HepG2 (cell line): ENCODE measurements at places on chromosomes 7 and 10. TPM values are rescaled to one million over a fixed set of nuclear protein-coding genes. Genes with fewer than 3 reads are reported as not detected.

DNA sequence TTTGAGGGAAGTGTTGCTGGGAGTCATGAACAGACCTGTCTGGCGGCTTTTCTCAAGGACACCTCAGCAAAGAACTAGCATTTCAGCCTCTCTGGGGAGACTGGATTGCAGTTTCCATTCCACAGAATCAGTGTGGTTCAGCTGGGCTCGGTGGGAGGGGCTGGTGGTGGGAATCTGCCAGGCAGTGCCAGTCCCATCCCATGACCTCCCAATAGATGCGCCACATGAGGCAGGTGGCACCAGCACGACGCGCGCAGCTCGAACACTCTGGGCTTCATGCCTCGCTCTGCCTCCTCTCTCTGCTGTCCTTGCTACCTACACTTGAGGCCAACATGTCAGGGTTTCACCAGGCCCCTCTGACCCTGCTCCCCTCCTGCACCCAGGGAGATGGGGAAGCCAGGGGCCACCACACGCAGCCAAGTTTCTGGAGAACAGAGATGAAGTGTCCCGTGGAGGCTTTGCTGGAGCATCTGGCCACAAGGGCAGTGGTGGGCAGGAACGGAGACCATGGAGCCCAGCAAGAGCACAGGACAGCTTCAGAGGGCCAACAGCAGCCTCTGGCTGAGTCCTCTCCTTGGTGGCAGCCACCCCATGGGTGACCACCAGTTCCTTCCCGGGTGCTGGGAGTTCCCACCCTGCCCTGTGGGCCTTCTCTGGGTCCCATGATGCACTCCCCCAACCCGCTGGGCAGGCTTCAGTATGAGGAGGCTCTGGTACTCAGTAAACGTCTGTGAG, 2.3 kb downstream of the NACAD start:
- DNase-seq, result no peak

- peak; percentile 48 for DNase-seq
Measured at GRCh38 chr7:135672560-135673359, 10.4 kb downstream of the STMP1 start.

- DNase-seq, result no peak
Measured at GRCh38 chr7:143462045-143462444, 15.6 kb upstream of the TAS2R41 start.

DNA sequence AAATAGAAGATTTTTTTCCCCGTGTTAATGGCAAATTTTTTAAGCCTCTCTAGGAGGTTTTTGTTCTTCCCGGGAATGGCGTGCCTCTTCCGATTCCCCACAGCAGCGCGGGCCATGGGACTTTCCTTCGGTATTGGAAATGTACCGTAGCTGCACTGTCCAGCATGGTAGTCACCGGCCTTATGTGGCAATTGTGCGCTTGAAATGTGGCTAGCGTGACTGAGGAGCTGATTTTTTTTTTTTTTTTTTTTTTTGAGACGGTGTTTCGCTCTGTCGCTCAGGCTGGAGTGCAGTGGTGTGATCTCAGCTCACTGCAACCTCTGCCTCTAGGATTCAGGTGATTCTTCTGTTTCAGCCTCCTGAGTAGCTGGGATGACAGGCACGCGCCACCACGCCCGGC, 938 bp upstream of the TCTN3 start:
- DNase-seq, result no peak

DNA sequence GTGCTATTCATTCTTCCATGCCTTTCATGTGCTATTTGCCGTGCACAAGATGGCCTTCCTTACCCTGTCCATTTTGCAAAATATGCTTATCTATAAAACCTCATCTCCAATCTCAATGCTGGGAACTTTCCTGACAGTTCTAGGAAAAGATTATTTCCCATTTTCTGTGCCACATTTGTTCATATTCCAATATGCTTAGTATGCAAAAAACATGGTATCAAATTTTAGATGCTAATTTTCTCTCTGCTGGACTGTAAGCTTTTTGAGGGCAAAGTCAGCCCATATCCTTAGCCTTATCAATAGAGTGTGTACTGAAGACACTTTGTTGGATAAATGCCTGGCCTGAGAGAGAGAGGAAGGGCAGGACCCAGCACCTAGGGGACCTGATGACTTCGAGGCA, 39.4 kb downstream of the MGAM2 start:
- DNase-seq, result no peak

GRCh38 chr10:101901340-101901739, 57.7 kb upstream of the KCNIP2 start:
- DNase-seq, result no peak

- no peak for DNase-seq
Measured at GRCh38 chr10:11527068-11527467, 84.4 kb downstream of the USP6NL start.

DNA sequence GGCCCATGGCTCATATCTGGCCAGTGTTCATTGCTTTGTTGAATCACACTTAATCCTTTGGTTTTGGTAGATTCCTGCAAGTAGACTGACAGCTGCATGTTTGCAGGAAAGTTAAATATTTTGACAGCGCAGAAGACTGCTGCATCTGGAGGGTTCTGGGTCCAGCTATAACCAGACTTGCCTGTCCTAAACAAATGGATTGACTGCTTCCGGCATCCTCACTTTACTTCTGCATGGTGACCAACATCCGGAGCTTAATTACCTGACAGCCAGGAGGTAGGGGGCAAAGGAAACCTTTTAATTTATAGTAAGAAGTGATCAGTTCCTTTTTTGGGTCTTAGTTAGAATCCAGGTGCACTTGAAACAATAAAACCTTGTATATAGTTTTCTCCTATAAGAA, 263.3 kb downstream of the SNX10 start:
- DNase-seq, result no peak

DNA sequence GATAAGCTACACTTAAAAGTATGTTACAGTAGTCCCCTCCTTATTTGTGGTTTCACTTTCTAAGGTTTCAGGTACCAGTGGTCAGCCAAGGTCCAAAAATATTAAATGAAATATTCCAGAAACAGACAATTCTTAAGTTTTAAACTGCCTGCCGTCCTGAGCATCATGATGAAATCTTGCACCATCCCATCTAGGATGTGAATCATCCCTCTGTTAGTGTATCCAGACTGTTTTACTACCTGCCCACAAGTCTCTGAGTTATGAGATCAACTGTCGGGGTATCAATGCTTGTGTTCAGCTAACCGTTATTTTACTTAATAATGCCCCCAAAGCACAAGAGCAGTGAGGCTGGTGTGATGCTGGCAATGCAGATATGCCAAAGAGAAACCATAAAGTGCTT, 11.4 kb downstream of the KDM7A start:
- no peak for DNase-seq

- no peak for DNase-seq
Measured at GRCh38 chr10:3104251-3104918, 37.0 kb downstream of the PFKP start.

DNA sequence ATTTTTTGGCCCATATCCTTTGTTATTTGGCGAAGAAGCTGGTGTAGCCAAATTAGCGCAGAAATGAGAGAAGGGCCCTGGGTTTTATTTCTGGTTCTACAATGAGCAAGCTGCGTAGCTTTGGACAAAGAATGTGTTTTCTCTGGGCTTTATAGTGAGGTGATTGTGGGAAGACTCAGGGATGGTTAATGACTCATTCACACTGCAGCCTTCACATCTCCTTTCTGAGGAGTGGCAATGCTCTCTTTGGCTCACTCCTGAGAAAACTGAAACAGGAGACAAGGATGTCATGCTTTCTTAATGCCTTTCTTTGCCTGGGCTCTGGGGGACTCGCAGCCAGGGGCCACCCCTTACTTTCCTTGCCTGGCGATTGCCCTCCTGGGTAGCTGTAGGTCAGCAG, 271.0 kb upstream of the PODXL start:
- no peak for DNase-seq

DNA sequence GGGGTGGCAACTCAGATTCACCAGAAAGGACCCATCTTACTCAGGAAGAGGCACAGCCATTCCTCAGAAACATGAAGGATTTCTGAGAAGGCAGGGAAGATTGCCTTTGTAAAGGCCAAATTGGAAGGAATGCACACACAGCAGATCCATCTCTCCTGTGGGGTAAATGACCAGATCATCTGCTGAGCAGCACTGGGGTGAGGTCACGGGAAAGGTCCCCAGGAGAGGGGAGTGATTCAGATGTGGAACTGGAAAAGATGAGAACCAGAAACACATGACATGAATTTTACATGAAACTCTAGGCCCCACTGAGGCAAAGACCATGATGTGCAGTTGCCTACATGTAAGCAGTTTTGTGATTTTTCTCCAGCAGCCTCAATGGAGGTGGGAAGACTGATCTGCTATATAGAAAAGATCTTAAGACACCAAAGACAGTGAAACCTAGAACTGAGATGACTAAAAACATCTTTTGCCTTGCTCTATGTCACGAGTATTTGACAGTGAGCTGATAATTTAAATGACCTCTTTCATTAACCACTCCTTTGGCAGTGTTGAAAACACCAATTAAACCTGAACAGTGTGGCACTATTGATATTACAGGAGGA, 91.6 kb downstream of the AMPH start:
- no peak for DNase-seq

DNA sequence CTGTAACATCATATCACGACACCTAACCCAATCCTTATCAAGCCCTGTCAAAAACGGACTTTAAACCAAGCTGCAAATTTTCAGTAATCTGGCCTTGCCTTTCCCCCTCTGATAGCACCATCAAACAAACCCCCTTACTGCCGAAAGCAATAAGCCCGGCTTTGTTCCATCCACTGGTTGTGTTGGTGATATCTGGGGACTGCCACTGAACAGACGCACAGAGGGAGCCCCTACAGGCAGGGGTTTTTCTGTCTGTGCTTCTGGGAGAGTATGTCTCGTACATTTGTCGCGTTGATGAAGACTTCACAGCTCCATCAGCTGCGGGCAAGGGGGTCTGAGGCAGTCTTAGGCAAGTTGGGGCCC, 550 bp upstream of the PLAU start:
- peak; percentile 65 for DNase-seq

DNA sequence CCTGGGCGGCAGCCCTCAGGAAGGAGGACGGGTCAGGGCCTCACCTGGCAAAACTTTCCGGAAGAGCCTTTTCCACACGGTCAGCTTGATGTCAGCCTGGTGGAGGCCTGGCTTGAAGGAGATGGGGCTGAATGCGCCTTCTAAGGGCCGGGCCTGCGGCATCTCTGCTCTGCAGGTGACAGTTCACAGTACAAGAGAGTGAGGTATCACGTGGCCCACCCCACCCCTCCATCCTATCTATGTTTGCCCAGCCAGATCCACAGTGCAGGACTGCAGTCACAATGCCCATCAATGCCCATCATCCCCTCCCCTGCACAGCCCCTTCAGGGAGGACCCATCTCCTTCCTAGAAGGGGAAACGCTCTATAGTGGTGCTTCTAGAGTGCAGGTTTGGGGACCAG, 7.9 kb upstream of the NSUN5 start:
- no peak for DNase-seq

- DNase-seq, result peak; percentile 17
Measured at GRCh38 chr10:68261132-68261856, 29.4 kb upstream of the ATOH7 start.

DNA sequence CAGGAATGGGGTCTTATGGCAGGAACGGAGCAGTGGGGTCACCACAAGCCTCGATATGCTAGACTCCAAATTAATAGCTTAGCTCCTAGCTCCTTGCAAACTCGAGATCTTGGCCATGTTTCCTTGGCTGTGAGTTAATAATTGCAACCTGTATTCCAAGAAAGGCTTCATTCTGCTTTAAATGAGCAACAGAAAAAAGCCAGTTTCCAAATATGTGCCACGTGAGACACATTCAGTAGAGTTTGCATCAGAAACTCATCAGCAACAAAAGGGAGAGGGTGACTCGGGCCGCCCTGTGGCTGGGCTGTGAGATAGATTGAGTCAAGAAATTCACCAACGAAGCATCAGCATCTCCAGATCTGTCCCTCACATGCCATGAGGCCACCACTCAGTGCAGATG, 112.0 kb downstream of the NPTX2 start:
- DNase-seq, result no peak

GRCh38 chr7:68009716-68010115, 1013.1 kb downstream of the TYW1 start:
- no peak for DNase-seq

DNA sequence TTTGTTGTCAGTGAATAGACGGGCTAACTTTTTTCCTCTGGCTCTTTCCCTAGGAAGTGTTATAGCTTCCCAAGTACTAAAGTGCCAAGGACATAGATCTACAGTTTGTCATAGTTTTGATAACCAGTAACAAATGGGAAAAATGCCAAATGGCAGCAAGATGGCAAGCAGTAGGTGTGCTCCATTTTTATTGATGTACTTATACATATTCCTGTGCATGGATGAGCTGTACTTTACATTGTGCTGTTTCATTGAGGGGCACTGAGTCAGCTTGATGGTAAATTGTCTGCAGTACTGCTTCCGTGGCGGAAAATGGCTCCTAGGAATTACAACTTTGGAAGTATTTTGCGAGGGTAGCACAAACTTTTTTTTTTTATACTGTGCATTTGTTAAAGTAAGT, 7.1 kb downstream of the ADAM22 start:
- DNase-seq, result no peak

GRCh38 chr10:99235658-99236626, at the start of gene HPSE2:
Gene HPSE2 (minus strand): TSS chr10:99235852.
- DNase-seq, result no peak

- peak; percentile 9 for DNase-seq
Measured at GRCh38 chr10:129968853-129969183, 4.7 kb upstream of the EBF3 start.

GRCh38 chr7:29969738-29970137, 19.9 kb downstream of the SCRN1 start:
- no peak for DNase-seq

Gene ITIH5
- 3.5 and 8.9 TPM in 2 replicates for total RNA-seq

Gene ENO4
- total RNA-seq, result not detected in 2 replicates

Gene RSPH10B2
- total RNA-seq, result 0.31 TPM in 1 of 2 replicates, not detected in the other

Gene SNX10
- total RNA-seq, result 26.0 and 43.1 TPM in 2 replicates

Gene CPN1
- total RNA-seq, result 8.1 and 17.3 TPM in 2 replicates

Gene NPFFR1
- total RNA-seq, result under 0.01 TPM in 1 of 2 replicates, not detected in the other

Gene SFTPA1
- total RNA-seq, result not detected in 2 replicates

Gene MYO1G
- 0.28 and 0.29 TPM in 2 replicates for total RNA-seq
